ENCODE measurements at places on chromosomes 3 and 15. TPM values are rescaled to one million over a fixed set of nuclear protein-coding genes. Genes with fewer than 3 reads are reported as not detected.

DNA sequence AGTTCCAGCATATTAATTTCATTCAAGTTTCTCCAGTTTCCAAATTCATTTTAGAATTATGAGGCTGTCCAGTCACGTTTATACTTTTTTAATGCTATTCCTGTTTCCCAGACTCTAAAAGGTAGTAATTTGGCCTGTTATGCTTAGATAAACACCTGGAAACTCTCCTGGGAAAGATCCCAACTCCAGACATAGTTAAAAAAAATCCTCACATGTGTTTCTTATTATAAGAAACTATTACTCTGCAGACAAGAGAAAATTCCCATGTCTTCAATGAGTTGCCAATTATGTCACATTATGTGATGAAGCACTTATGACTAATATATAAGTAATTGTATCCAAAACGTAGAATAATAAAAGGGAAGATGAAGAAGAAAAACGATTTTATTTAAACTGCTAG, 137.1 kb upstream of the TMC3 start:
- no peak for DNase-seq

ZBED2 gene
- total RNA-seq = not detected

MESP2 gene
- not detected for total RNA-seq

- DNase-seq = no peak
Measured at GRCh38 chr3:112647122-112647521, 6.2 kb upstream of the CCDC80 start.

GRCh38 chr3:191324936-191325335, 4.3 kb upstream of the CCDC50 start:
- no peak for DNase-seq

TMEM212 gene
- total RNA-seq = not detected

ACKR2 gene
- 20.5 TPM for total RNA-seq

CFAP100 gene
- not detected for total RNA-seq

DNA sequence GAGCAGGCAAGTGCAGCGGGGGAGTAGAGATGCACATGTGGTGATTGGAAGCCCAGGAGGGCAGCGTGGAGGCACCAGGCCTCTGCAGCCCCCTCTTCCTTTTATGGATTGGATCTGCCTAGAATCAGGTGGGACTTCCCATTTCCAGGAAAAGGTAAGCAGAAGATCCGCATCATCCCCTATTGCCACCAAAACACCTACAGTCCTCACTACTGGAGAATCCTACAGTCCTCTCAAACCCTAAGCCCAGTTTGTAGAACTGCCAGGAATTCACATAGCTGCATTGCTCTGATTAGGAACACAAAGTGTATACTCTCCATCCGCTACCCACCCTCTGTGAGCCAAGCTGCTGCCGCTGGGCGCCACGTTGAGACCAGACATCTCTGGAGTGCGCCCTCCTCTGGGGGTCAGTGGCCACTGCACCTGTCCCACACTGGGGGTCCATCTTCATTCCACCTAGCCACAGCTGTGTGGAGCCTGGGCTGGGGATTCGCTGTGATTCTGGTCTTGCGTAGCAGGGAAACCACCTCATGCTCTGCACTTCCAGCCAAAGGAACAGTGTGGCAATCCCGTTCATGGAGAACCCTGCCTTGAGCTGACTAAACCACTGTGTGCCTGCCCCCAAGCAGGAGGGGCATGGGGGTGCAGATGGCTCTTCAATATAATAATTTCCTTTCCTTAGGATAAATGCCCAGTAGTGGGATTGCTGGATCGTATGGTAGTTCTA, 88.9 kb upstream of the PTX3 start:
- no peak for DNase-seq

DNA sequence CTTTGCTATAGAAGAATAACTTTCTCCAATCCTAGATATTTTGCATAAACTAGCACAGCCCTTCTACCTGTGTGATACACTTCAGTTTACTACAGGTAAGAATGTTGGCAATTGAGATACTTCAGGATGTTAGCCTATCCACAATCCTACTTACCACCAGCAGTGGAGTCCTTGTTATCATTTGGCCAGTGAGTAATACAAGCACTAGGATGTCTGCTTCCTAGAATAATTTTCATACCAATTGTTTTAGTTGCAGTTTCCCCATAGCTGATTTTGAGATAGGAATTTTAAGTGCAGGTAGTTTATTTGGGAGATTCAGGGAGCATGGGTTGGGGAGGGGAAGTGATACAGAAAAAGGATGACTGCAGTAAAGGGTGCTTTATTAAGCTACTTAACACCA, 147.2 kb downstream of the EPHA6 start:
- DNase-seq = no peak

DNA sequence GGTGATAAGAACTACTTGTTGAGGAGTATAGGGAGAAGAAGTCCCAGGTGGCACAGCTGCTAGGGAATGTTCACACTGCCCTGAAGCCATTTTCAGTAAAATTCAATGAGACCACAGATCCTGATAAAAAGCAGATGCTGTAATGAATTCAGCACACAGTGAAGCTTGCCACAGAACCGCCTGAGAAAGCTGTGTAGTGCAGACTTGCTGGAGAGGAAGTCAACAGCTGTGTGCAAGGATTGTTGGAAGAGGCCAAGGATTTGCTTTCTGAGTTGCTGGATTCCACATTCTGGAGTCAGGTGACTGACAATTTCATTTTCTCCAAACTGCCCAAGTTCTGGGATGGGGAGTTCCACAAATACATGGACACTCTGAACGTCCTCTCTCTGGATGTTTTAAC, 70.9 kb downstream of the ANP32A start:
- no peak for DNase-seq

DNA sequence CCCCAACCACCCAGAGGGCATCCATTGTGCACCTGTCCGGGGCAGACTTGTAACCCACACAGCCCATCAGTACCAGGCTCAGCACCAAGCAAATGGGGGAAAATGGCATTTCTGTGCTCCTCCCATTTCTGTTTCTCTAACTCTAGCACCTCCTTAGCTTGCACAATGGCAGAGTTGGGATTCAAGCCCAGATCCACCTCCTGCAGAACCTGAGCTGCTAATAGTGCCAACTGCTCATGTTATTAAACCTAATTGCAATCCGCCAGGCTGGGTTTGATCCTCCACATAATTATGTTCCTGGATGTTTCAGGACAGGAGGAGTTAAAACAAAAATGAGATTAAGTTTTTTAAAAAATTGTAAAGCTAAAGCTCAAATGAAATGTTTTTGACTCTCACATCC, 235.0 kb downstream of the OCA2 start:
- DNase-seq = no peak

COL6A5 gene
- total RNA-seq = not detected

TXNRD3 gene
- 7.6 TPM for total RNA-seq

GOLGA6L6 gene
- total RNA-seq = not detected

GUCA1C gene
- total RNA-seq = not detected

- DNase-seq = no peak
Measured at GRCh38 chr15:23998056-23998455, 311.0 kb upstream of the NDN start.

KLF15 gene
- total RNA-seq = 107 TPM

GRCh38 chr15:50340416-50340815, 14.6 kb downstream of the GABPB1 start:
- no peak for DNase-seq

VWA5B2 gene
- not detected for total RNA-seq

DNA sequence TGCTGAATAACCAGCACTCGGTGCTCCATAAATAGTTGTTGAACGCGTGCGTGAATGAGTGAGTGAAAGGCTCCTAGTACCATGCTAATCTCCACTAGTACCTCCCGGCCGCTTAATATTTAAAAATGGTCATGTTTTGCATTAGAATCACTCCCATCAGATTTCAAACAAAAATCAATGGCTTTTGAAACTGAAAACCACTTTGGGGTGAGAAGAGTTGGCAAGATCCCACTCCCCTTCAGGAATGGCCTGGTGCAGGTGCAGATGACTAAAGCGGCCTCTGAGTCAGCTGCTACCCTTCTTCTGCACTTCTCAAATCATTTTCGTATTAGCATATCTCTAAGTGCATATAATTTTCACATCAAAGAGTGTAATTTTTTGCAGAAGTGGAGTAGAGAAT, 425.3 kb upstream of the PROK2 start:
- DNase-seq = no peak

DNA sequence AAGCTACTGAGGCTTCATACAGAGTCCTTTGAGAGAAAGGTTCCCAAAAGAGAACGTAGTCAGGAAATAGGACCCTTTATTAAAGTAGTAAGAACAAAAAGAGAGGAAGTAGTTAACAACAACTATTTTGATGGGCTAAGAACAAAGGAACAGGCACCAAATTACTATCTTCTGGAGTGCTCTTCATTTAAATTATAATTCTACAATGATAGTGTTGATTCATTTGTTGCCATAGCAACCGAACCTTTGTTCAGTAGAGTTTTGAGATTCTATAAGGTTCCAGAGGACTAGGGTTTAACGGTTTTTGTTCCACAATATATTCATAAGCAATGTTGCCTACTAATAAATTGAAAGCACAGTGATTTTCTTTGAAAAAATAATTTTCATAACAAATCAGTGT, 78.8 kb downstream of the CMSS1 start:
- no peak for DNase-seq

- DNase-seq = no peak
Measured at GRCh38 chr15:57282686-57283085, 93.6 kb upstream of the CGNL1 start.

- DNase-seq = no peak
Measured at GRCh38 chr3:158350971-158351370, 220.0 kb upstream of the MLF1 start.

DNA sequence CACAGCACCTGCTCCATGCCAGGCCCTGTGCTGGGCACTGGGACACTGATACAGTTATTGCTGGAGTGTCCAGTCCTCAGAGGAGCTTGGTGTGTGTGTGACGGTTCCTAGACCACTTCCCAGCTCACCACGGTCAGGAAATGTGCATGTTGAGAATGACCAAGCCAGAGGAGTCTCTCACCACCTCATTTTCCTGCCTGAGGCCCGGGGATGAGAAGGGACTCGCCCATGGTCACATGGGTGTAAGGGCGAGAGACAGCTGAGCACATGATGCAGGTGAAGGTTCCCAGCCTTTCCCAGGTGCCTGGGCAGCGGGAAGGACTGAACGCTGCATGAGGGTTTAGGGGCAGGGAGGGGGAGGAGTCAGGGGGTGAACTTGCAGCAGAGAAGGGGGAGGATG, 180.9 kb upstream of the TLE3 start:
- DNase-seq = no peak

DNA sequence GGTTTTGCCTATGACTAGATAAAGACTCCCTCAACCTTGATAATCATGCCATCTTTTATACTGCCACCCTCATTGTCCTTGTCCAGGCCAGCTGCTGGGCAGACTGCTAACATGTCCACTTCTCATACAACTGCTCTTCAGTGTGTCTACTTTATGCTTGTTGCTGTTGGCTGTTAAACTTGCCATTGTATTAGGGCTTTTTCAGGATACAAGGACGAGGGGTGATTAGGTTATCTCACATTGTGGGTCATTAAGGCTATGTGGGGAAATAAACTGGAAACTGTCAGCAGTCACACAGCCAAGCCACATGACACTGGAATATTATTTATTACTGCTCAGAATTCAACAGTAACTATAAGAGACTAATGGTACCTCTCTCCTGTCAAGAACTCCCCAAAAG, 36.1 kb downstream of the STARD9 start:
- no peak for DNase-seq

GHSR gene
- not detected for total RNA-seq

GYG1 gene
- total RNA-seq = 10.9 TPM

UBR1 gene
- total RNA-seq = 11.4 TPM

DNA sequence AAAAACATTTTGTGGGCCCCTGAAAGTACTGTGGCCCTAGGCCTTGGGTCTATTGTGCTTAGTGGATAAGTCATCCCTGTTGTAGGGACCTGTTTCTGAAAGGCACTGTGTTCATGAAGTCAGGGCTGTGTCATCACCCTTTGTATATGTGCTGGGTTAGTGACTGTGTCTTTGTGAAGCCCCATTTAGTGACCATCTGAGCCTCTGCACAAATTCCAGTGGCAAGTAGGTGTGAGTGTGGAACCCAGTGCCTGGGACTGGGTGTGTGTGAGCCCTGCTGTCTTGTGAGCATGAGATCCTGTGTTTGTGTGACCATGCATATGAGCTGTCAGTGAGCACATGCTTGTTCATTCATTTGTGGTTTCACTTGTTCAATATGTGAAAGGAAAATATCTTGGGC, 1.2 kb upstream of the HYAL1 start:
- DNase-seq = no peak

KCNAB1 gene
- total RNA-seq = 1.1 TPM

GRCh38 chr15:40252438-40253166, 13.7 kb downstream of the PAK6 start:
- no peak for DNase-seq

ZNF662 gene
- total RNA-seq = 10.9 TPM

NR2C2 gene
- 11.6 TPM for total RNA-seq

DNA sequence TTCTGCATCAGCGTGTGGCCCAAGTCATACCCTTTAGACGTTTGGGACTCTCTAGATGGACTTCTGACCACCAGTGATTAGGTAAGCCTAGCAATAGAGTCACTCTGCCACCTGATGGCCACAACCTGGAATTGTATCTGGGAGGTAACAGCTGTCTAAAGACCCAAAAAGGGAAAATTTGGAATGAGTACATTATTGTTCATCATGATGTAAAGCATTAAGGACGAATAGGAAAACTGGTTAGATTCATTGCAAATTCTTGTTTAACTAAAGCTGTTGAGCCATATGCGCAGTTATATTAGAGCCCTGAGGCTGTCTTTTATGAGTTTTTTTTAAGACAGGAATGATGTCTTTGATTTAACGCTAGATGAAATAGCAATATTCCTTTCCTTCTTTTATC, 63.6 kb downstream of the FAM81A start:
- peak; percentile 64 for DNase-seq

NSMCE3 gene
- total RNA-seq = 2.4 TPM

DNA sequence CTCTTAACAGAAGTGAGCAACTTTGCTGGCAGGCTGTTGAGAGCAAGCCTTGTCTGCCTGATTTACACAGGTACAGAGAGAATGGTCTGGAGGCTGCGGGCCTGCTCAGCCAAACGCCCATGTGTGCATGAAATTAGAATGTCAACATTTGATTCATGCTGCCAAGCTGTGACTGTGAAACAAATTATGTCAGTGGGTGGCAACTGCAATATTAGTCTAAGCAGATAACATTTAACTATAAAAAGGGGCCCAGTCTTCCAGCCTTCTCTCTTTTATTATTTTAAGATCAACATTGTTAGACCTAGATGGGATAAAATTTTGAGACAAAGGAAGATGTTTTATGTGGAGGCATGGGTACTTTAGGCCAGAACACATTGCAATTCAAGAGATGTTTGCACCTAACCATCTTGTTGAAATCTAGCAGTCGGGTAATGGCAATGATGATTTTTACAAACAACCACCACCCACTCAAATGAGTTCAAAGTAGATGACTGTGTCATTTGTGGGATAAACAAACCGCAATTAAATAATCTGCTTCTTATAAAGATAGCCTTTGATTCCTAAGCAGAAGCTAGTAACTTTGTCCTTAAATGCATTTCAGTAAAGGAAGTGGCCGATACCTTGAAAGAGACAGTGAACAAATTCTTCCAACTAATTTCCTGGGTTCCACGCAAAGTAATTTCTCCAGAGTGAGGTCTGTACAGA, 70.2 kb downstream of the FOXB1 start:
- DNase-seq = peak; percentile 48

GRCh38 chr15:49877873-49878521, 241.0 kb downstream of the ATP8B4 start:
- DNase-seq = no peak

Data from right lobe of liver (tissue), 6 donors.